ENCODE measurements at places on chromosomes 6 and 20.

- DNase-seq = no peak
These were observed 12.5 kb downstream of the CTNNBL1 start for GRCh38 chr20:37706298-37706697.

GRCh38 chr6:43012364-43012763 is 1.4 kb downstream of the MEA1 start:
- DNase-seq = no peak

GRCh38 chr6:46985943-46986342 is 56.2 kb downstream of the ADGRF1 start:
- no peak for DNase-seq

DNA sequence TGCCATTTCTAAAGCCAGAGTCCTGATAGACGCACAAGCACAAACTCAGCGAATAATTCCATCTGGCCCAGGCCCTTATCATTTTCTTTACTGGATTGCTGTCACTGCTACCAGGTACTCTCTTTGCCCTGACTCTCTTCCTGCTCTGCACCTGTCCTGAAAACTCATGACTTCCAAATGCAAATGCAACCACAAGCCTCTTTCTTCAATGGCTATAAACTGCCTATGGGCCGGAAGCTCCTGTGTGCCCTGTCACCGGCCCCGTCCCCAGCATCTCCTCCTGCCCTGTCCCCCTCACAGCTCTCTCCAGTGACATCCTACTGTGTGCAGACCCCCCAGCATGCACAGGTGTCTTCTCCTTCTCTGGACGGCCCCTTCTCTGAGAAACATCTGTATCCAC is 302.6 kb downstream of the GMDS start:
- no peak for DNase-seq

GRCh38 chr6:15897063-15897876 is 231.6 kb upstream of the MYLIP start:
- no peak for DNase-seq

DNA sequence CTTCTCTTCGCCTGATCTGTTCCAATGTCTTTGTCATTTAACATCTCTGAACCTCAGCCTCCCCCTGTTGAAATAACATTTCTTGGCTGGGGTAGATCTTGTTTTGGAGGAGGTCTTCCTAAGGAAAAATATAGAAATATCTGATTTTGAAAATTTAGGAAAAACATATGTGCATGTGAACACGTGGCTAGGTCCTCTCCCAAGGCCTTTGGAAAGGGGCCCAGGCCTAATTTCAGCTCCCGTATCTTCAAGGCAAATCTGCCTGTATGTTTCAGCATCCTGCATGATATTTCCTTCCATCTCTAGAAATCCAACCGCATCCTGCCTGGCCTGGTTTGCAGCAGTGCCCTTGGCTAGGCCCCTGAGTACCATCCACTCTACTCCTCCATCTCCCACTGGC is 261.2 kb downstream of the PHACTR1 start:
- no peak for DNase-seq

DNA sequence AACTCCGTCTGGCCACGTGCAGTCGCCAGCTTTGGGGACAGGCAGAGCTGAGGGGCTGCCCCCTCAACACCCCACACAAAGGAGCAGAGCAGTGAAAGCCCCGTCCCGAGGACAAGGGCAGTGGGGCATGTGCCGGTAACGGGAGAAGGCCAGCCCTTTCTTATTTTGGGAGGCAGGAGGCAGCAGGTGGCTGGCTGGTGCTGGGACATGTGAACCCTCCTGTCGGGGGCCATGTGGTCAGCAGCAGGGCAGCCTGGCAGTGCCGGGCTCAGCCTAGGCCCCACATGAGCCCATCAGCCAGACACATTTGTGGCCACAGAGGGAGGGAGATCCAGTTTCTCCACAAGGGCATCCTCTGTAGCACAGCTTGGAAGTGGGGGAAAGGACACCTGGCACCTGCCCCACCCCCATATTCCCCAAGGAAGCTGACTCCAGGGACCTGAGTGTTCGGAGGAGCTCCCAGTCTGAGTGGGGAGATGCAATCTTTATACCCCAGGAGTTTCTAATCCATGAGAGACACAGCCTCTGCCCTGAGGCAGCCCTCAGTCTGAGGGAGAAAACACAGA is 137.6 kb downstream of the MRPL14 start:
- DNase-seq = no peak

DNA sequence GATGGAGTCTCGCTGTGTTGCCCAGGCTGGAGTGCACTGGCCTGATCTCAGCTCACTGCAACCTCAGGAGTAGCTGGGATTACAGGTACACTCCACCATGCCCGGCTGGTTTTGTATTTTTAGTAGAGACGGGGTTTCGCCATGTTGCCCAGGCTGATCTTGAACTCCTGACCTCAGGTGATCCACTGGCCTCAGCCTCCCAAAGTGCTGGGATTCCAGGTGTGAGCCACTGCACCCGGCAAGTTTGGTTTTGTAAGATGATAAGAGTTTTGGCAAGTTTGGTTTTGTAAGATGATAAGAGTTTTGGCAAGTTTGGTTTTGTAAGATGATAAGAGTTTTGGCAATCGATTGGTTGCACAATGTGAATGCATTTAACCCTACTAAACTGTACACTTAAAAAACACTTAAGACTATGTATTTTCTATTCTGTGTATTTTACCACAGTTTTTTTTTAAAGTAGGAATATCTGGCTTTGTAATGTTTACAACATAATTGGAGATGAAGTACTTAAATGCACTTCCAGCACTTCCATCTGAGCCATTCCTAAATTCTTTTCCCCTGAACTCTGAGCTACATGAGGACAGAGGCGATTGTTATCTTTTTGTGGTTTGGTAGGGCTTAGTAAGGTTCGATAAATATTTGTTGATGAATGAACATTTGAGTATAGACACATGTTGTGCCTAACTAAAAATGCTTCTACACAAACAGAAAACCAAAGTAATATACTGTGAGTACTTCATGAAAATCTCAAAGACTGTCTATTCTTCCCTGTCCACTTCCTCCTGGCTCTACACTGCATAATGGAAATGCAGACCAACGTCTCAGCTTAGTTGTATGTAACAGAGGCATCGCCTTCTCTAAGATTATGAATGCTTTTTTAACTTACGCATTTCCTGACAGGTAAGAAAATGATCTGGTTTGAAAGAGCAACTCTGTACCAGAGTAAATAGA is 18.8 kb downstream of the SAMHD1 start:
- DNase-seq = no peak

GRCh38 chr20:38790200-38791053 is 15.1 kb upstream of the PPP1R16B start:
- DNase-seq = peak; percentile 15

DNA sequence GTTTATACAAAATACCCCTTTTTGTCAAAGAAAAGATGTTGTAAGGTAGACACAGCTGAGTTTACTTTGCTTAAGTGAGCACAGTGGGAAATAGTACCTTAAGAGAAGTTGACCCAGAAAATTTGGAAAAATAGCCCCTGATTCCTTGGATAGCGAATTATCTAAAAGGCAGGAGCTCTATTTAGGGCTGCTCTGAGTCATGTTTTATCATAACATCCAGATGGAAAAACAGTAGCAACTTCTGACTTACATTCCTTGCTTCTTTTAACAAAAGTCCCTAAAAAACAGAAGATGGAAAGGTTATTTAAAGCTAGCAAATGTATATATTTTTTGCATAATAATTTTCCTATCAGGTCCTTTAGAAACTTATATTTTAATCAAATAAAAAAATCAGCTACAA is 59.0 kb downstream of the THEMIS start:
- DNase-seq = no peak

DNA sequence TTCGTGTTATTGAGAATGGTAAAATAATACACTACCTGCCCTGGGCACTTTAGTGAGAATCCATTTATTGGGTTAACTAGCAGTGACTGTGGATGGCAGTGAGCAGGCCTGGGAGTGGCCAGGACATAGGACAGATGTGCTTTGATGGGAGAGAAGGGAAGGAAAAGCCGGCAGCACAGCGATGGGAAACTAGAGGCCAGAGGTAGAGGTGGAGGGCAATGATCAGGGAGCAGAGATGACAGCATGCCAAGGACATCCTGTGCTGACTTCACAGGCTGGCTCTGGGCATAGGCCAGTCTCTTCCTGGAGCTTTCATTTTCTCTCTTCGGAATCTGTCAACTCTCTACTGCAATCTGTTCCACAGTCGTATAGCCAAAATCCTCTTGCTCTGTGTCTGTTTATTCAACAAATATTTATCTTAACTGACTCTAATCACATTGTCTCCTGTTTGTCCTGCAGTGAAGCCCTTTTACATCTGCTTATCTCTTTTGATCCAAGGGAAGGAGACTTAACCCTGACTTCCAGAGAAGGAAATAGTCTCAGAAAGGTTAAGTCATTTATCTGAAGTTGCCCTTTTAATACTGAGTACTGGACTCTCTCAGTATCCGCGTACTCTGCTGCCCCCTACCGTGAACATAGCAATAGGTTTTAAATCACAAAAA is 18.4 kb upstream of the MMP24 start:
- DNase-seq = peak; percentile 84

GRCh38 chr20:61810066-61810737 is 255.5 kb downstream of the TAF4 start:
- no peak for DNase-seq

GRCh38 chr6:17865243-17865642 is 122.2 kb downstream of the KIF13A start:
- DNase-seq = no peak

GRCh38 chr20:32610472-32611218 is 25.5 kb upstream of the NOL4L start:
- no peak for DNase-seq

- DNase-seq = no peak
These were observed 65.4 kb downstream of the PRND start for GRCh38 chr20:4787069-4787468.

DNA sequence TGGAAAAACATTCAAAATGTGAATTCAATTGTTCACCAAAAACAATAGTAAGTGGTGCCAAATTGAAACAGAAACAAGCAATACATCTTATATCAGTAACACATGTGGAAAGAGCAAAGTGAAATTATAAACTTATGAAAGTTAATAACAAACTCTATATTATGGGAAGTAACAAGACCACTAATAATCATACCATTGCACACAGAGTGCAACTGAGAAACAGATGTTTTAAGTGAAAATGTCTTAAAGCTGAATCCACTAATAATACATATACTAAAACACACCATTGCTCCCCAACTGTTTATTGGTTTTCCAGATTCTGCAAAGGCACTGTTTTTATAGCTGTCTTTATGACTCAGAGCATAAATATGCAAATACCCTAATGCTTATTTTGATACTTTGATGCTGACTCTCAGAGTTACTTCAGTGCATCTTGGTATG is 292.3 kb downstream of the RFPL4B start:
- no peak for DNase-seq

DNA sequence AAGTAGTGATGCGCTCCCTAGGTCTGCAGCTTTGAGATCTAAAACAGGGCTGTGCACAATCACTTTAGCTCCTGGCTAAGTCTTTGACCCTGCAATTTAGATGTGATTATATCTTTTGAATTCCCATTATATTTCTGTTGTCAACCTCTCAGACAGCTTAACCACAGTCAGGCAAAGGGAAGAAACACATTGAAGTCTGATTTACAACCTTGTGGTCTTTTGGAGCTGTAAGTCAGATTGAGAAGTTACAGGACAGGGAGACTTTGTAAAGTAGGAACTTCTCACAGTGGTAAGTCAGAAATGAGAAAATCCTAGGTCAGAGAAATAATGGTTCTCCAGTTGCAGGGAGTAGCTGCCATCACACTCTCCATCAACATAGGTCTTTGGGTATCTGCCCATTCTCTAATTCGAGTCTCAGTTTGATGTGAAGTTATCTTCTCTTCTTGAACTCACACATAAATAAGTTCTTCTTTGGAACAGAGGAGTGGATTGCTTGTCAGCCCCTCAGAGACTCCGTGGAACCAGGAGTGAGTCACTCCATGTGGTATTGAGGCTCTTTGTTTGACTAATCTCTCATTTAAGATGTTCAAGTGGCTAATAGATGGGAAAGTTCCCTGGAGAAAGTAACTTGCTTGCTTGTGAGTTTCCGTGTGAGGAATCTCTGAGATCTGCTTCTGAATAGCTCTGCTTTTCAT is 35.0 kb upstream of the SGK1 start:
- peak; percentile 13 for DNase-seq

- DNase-seq = no peak
These were observed 14.0 kb downstream of the POM121L2 start for GRCh38 chr6:27297857-27298730.

- DNase-seq = no peak
These were observed 215.3 kb downstream of the RNGTT start for GRCh38 chr6:88748141-88748540.

DNA sequence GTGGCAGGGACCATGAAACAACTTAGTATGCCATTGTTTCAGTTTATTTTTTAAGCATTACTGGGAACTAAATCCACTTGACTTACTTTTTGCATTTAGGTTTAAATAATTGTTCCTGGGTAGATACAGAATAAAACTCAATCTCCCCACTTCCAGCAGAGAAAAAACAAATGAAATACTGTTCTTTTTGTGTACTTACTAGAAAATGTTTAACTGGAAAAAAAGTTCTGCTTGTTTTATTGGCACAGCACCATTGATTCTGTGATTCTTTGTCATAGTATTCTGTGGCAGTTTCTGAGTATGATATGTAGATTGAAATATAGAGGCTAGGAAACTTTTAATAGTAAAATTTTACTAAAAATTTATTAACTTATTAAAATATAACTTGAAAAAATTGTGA is 10.2 kb downstream of the ASXL1 start:
- DNase-seq = no peak

GRCh38 chr20:32482442-32483261 is 102.5 kb downstream of the NOL4L start:
- no peak for DNase-seq

DNA sequence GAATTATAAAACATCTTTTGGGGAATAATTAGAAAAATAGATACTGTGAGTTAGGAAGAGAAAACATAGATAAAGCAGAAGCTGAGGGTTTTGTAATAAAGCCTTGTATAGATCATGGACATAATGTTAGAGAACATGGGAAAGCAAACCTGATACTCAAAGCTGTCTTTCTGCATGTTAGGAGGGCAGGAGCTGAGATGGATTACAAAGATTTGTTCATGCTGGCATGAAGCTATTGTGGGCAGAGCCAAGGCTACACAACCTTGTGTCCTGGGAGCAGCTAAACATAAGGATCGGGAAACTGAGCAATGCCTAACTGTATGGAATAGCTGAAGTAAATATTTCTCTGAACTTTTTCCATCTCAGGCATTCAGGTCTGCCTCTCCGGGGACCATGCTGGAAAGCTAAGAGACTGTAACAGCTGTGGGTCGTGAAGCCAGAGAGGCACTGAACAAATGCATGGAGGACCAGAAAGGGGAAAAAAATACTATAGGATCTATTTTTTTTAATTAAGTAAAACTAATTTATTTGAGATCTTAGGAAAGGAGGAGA is 28.2 kb upstream of the CNKSR3 start:
- no peak for DNase-seq
